ENCODE measurements at places on chromosomes 11 and 22.

DNA sequence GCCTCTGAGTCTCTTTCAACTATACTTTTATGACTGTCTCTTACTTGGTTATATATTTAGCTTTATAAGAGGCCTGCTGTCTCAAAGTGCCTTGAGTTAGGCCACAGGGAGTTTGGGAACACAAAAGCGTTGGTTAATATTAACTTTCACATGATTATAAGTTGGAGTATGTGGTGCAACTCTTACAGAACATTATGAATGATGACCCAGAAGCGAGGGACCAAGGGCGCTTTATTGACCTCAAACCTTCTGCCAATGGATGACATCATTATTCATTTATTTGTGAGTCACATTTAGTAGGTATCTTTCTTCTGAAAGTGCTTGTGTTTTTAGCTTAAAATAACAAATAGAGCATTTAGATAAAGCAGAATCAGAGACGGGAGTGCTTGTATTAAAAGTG is 298.0 kb upstream of the ZC3H12C start:
- DNase-seq: no peak

DNA sequence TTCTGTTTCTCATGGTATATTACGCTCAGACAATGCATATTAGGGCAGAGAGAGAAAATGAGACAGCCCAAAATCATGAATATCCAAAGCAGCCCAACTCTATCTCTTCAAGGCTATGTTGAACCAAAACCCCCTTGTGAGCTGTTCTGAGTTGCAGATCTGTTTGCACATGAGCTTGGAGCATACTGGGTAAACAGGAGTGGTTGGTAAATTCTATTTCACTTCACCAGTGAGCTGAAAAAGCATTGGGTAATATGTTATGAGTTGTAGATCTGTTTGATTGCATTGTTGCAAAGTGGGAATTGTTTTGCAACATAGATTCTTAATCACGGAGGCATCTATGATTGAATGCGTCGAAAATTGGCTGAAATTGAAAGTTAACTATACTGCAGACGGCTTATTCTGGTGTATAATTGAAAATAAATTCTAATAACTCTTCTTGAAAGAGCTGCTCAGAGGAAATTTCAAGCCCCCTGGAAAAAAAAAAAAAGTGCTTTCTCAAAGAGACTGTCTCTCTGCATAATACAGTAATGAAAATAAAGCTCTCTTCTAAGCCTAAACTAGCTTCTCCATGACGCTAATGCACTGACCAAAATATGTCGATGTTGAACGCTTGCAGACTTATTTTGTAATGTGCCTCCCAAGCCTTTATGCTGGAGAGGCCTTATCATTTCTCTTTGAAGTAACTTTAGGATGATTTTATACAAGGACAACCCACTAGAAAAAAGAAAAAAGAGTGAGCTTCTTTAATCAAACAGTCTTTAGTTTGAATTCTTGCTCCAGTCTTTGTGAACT is 263.7 kb downstream of the NTM start:
- no peak for DNase-seq

DNA sequence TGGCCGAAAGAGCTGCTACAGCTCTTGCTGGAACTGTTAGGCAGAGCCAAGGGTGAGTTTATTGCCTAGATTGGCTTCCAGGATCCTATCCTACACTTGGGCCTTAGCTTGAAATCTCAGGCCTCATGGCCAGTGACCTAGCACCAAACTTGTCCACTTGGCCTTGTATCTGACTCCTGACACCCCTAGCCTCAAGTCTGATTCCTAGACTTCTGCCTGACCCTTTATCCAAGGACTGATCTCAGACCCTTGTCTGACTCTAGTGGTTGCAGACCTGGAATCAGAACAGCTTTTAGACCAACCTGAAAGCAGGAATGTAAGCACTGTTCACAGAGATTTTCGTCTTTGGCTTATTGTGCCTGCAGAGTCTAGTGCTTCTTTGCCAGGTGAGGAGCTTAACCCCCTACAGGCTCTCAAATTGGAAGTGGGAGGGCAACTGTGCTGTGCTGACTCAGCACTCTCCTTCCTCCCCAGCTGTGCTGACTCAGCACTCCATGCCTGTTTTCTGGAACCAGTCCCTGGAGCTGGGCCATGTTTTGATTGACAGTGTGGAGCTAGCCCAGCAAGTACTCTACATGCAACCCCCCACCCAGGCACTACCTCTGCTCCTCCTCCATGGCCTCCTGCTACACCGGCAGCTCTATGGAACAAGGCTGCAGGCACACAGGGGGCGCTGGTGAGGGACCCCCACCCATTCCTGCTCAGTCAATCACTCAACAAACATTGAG is 35.1 kb downstream of the RRP8 start:
- DNase-seq: no peak

- DNase-seq: peak; percentile 45
Measured at GRCh38 chr22:30196141-30196879, 50.2 kb downstream of the LIF start.

GRCh38 chr11:72436661-72437060 is 2.3 kb upstream of the CLPB start:
- DNase-seq: no peak

GRCh38 chr11:90113541-90113940 is 20.9 kb upstream of the NAALAD2 start:
- no peak for DNase-seq

- DNase-seq: no peak
Measured at GRCh38 chr22:23837496-23837859, 1.3 kb downstream of the DERL3 start.

DNA sequence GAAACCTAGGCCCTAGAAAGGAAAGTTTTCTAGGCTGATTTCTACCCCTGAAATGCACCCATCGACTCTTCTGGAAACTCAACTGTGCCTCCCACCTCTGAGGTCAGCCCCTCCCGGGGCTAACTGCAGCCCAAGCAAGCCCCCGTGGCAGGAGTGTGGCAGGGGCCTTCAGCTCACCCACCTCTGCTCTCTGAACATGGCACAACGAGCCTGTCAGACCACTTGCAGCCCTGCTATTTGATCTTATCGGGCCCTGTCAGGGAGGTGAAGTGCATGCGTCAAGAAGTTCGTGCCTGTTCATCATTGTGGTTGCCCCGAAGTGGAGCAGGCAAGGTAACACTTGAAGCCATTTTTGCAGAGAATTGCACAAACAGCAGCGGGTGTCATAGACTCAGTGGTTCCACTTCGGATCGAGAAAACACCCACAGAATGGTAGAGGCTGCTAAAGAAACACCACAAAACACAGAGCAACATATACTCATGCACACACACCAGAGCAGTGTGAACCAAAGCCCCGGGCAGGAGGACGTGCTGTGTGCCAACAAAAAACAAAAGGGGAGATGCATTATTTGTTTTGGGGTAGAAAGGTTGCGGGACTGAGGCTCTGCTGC is 262.7 kb downstream of the ETS1 start:
- peak; percentile 88 for DNase-seq

DNA sequence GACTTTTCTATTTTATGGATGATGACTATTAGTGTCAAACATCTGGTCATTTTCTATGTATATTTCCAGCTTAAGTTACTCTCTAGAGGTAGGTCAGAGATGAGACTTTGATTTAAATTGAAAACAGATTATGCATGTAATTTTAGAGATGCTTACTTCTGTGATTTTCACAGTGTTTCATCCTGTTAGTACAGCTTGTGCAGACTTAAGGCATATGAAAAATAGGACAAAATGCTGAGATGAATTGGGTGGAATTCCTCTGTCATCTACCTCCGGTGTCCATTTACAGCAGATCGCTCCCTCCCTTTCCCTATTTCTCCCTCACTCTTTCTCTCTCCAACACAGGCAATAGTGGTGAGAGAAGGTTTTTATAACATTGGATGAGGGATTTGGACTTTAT is 14.1 kb downstream of the JAM3 start:
- no peak for DNase-seq

DNA sequence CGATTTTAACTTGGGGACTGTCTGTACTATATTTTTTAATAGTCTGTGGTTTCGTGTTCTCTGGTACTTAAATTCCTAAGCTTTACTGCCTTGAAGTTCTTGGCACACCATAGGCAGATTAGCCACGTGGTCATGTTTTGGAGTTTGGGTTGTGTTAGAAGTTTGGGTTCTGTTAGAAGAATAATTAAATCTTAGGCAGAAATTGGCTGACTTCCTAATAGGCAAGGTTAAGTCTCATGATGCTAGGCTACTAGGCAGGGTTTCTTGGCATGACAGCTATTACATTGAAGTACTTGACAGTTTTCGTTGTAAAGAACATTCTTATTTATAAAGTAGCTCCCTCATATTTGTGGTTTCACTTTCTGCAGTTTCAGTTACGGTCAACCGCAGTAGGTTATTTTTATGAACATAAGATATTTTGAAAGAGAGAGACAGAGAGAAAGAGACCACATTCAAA is 30.0 kb upstream of the MMP7 start:
- DNase-seq: peak; percentile 33

GRCh38 chr11:27305751-27306150 is 57.3 kb downstream of the CCDC34 start:
- no peak for DNase-seq

- DNase-seq: no peak
Measured at GRCh38 chr11:80167766-80168165, 726.9 kb upstream of the TENM4 start.

- DNase-seq: no peak
Measured at GRCh38 chr11:71112990-71113389, 139.4 kb downstream of the SHANK2 start.

DNA sequence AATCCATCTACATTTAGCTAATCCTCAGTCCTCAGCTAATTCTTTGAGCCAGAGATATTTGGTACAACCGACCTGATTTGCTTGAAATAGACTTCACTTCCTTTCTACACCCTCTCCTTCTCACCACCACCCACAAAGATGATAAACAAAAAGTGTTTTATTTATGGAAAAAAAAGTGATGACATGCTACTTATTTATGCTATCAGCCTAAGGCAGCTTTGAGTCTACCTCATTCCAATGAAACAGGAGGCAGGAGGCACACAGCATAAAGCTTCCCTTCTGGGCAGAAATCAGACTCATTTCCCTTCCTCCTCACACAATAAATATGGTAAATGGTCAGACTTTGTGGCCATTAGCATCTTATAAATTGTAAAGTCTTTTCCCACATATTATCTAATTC is 325.7 kb downstream of the SOX6 start:
- no peak for DNase-seq

- peak; percentile 60 for DNase-seq
Measured at GRCh38 chr11:46238078-46238966, 39.1 kb upstream of the CREB3L1 start.

GRCh38 chr22:42368379-42369249 is 63.6 kb downstream of the NFAM1 start:
- peak; percentile 40 for DNase-seq

DNA sequence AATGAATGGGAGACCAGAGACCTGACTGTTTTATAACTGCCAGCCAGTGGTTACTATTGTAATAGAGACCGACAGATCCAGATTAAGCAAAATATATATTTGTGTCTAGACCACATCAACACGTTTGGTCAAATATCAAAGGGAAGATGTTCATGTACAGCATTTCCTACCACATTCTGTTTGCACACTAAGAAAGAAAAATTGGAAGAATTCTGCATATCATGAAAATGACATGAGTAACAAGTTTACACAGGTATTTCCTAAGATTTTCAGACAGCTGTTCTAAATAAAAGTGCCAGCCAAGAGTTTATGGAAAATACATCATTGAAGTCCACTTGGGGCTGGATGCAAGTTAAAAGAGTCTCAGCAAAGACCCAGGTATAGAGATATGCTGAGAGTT is 145.5 kb upstream of the ANO3 start:
- no peak for DNase-seq

DNA sequence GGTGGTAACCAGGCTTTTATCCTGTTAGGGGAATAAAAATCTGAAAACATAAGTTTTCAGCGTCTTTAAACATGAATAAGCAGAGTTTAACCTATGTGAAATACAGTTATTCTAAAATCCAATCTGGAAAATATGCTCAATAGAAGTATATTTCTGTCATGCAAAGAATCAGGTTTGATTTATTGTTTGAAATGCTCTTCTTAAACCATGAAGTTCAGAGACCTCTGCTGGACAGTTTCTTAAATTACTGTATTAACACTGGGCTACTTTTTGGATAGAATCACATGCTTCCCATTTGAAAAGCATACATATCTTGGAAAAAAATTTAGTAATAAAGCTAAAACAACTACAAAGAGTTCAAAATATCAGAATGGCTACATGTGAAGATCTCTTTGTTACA is 25.4 kb downstream of the APIP start:
- DNase-seq: peak; percentile 14

GRCh38 chr11:121670266-121670665 is 217.5 kb upstream of the SORL1-AS1 start:
- DNase-seq: no peak

DNA sequence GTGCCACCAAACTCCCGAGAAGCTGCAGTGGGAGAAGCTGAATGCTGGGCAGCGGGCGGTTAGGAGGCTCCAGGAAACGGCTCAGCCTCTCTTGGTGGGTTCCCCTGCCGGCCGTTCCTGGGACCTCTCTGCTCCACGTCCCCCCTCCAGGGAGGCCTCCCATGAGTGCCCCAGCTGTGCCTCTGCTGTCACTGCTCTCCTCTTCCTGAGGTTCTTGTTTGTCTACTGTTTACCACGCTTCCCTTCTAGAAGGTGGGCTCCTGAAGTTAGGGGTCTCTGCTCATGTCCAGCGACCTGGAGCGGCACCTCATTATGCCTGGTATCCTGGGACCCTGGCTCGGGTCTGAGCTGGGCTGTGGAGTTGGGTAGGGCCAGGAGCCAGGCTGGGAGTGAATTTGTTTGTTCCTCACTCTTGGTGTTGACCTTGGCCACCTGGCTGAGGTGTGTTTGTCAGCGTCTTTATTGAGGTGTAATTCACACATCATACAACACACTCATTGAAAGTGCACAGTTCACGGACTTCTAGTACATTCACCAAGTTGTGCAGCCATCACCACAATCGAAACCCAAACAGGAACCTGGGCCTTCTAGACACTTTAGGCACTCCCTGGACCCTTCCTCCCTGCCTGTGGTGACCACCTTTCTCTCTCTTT is 37.8 kb upstream of the GRAMD4 start:
- no peak for DNase-seq
